ENCODE measurements at places on chromosomes 7 and 10. TPM values are rescaled to one million over a fixed set of nuclear protein-coding genes. Genes with fewer than 3 reads are reported as not detected.

Gene CREB5
- 18.6 TPM for total RNA-seq

Gene SPDYE6
- total RNA-seq, result not detected

Gene NHLRC2
- total RNA-seq, result 31.1 TPM

Gene C10orf62
- total RNA-seq, result not detected

DNA sequence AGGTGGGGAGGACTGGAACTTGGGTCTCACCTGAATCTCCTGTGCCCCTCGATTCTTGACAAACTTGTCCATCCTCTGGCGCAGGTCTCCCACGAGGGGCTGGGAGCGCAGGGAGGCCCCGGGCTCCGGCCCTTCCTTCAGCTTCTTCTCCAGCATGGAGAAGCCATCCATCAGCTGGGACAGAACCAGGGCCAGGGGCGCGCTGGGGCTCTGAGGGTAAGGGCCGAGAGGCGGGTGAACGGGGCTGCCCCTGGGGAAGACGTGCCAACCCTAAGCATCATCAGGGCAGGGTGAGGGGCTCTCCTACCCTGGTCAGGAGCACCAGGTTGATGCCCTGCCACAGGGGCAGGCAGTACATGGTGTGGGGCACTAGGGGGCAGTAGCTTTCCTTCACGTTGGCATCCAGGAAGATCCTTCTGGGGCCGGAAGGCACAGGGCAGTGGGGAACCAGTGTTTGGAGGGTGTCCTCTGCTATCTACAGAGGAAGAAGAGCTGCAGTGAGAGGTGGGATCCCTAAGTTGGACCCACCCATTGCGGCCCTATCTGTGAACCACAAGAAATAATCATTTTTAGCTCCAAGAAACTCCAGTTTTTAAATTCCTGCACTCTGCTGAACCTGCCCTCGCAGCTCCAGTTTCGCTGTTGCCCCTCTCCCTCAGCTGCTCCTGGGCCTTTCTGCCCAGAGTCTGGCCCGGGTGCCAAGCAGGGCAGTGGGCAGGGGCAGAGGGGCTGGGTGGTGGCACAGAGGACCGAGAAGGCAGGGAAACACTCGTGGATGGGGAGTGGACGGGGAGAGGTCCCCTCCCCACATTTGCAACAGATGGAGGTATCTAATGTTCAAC, 10.8 kb upstream of the PYROXD2 start:
- H3K4me1 ChIP-seq, result peaks cover 3% of the 10 kb centered on the region
- no peak overlapping the region for H3K27ac ChIP-seq
- H3K36me3 ChIP-seq, result peaks cover 95% of the 10 kb centered on the region
- DNase-seq, result no peak
- no peak overlapping the region for H3K4me3 ChIP-seq

GRCh38 chr7:1422512-1423263, 36.6 kb downstream of the MICALL2 start:
- H3K4me3 ChIP-seq, result no peak overlapping the region
- no peaks in the 10 kb centered on the region for H3K36me3 ChIP-seq
- peaks cover 5% of the 10 kb centered on the region for H3K4me1 ChIP-seq

DNA sequence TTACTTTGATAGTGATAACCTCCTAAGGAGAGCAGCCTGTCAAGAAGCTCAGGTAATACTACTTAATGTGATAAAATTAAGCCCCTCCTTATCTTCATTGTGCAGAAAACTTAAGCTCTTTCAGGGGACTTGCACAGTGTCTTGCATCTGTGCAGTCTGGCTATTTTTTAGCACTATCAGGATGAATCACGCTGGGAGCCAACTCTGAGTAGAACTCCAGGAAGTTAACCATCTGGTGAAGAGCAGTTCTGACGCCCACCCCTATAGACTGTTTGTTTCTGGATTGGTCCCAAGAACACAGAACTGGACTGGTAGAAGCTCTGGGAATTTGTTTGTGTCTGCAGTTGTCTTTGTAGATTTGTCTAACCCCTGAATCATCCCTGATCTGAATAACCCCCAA, 41.9 kb downstream of the AGK start:
- DNase-seq, result no peak
- no peaks in the 10 kb centered on the region for H3K27me3 ChIP-seq
- no peak overlapping the region for H3K4me3 ChIP-seq
- H3K36me3 ChIP-seq, result no peaks in the 10 kb centered on the region
- H3K27ac ChIP-seq, result no peak overlapping the region

- DNase-seq, result no peak
- H3K4me3 ChIP-seq, result no peak overlapping the region
Observed at GRCh38 chr7:134513169-134513752, 14.1 kb upstream of the AKR1B10 start.

- no peaks in the 10 kb centered on the region for H3K27me3 ChIP-seq
- H3K4me1 ChIP-seq, result no peaks in the 10 kb centered on the region
- DNase-seq, result no peak
- H3K36me3 ChIP-seq, result peaks cover 14% of the 10 kb centered on the region
- no peak overlapping the region for H3K27ac ChIP-seq
- no peak overlapping the region for H3K4me3 ChIP-seq
Observed at GRCh38 chr7:132783824-132784223, 207.6 kb upstream of the PLXNA4 start.

DNA sequence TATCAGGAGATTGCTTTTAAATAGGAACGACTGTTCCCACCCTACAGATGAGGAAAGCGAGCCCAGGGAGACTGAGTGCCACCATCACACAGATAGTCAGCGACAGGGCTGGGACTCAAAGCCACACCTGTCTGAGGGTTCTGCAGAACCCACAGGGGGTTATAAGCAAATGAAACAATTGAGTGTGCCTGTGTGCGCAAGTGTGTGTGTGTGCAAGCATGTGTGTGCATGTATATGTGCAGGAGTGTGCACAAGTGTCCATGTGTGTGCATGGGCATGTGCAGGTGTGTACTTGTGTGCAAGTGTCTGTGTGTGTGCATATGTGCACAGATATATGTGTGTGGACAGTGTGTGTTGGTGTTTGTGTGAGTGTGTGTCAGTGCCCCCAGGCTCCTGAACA, 280.2 kb downstream of the GRID1 start:
- no peak overlapping the region for H3K4me3 ChIP-seq
- DNase-seq, result no peak
- no peaks in the 10 kb centered on the region for H3K27me3 ChIP-seq
- no peak overlapping the region for H3K27ac ChIP-seq

DNA sequence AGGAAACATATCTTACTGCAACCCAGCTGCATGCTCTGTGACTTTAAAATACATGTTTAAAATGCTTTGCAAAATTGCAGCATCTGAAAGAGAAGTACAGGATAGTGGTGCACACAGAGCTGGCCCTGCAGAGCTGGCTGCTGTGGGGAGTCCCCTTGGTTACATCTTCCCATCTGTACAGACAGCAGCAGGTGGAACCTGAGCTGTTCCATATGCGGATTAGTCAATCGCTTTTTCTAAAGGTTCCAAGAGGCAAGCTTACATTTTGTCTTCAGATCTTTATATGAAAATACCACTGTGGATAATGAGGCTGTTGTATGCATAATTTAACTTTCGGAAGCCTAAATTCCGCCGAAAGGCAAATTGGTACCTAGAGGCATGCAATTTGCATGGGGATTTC, 444.1 kb downstream of the NRG3 start:
- DNase-seq, result no peak
- H3K27me3 ChIP-seq, result no peaks in the 10 kb centered on the region
- no peaks in the 10 kb centered on the region for H3K4me1 ChIP-seq
- H3K36me3 ChIP-seq, result no peaks in the 10 kb centered on the region

DNA sequence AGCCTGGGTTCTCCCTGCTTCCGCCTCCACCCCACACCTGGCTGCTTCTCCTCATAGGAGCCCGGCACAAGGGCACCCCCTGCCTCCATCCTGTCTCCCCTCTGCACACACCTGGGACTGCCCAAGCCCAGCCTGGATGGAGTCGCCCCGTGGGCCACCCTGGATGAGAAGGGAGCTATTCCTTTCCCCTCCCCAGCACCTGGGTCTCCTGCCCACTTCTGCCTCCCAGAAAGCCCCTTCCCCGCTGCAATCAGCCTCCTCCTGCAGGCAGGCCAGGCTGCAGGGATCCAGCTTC, 45.2 kb downstream of the ELFN1 start:
- H3K4me3 ChIP-seq, result no peak overlapping the region
- no peak overlapping the region for H3K27ac ChIP-seq
- H3K27me3 ChIP-seq, result no peaks in the 10 kb centered on the region

- peaks cover 12% of the 10 kb centered on the region for H3K4me1 ChIP-seq
- H3K4me3 ChIP-seq, result no peak overlapping the region
- H3K36me3 ChIP-seq, result no peaks in the 10 kb centered on the region
- no peaks in the 10 kb centered on the region for H3K27me3 ChIP-seq
Observed at GRCh38 chr7:71173955-71174354, 42.0 kb downstream of the GALNT17 start.

GRCh38 chr10:46555366-46555712, 1.1 kb downstream of the GPRIN2 start:
- H3K4me1 ChIP-seq, result peaks cover 16% of the 10 kb centered on the region
- H3K27ac ChIP-seq, result no peak overlapping the region
- no peaks in the 10 kb centered on the region for H3K36me3 ChIP-seq
- no peak for DNase-seq
- H3K4me3 ChIP-seq, result no peak overlapping the region

- no peak overlapping the region for H3K4me3 ChIP-seq
- H3K36me3 ChIP-seq, result no peaks in the 10 kb centered on the region
- H3K4me1 ChIP-seq, result peaks cover 95% of the 10 kb centered on the region
- no peaks in the 10 kb centered on the region for H3K27me3 ChIP-seq
- no peak for DNase-seq
Observed at GRCh38 chr10:69464801-69465401, 13.6 kb downstream of the TSPAN15 start.

GRCh38 chr7:34066411-34066810, 161.1 kb downstream of the BMPER start:
- no peak overlapping the region for H3K4me3 ChIP-seq
- DNase-seq, result no peak
- H3K27me3 ChIP-seq, result no peaks in the 10 kb centered on the region
- H3K36me3 ChIP-seq, result no peaks in the 10 kb centered on the region
- H3K4me1 ChIP-seq, result peaks cover 41% of the 10 kb centered on the region
- no peak overlapping the region for H3K27ac ChIP-seq

GRCh38 chr10:48907730-48908129, 31.9 kb downstream of the LRRC18 start:
- H3K4me3 ChIP-seq, result no peak overlapping the region
- no peaks in the 10 kb centered on the region for H3K4me1 ChIP-seq
- H3K36me3 ChIP-seq, result no peaks in the 10 kb centered on the region
- H3K27me3 ChIP-seq, result no peaks in the 10 kb centered on the region

- H3K27me3 ChIP-seq, result no peaks in the 10 kb centered on the region
- peak overlapping the region; percentile 99 for H3K27ac ChIP-seq
- peak overlapping the region; percentile 79 for H3K4me3 ChIP-seq
- H3K4me1 ChIP-seq, result peaks cover 97% of the 10 kb centered on the region
Observed at GRCh38 chr7:128833148-128833945, 3.1 kb downstream of the FLNC start.

DNA sequence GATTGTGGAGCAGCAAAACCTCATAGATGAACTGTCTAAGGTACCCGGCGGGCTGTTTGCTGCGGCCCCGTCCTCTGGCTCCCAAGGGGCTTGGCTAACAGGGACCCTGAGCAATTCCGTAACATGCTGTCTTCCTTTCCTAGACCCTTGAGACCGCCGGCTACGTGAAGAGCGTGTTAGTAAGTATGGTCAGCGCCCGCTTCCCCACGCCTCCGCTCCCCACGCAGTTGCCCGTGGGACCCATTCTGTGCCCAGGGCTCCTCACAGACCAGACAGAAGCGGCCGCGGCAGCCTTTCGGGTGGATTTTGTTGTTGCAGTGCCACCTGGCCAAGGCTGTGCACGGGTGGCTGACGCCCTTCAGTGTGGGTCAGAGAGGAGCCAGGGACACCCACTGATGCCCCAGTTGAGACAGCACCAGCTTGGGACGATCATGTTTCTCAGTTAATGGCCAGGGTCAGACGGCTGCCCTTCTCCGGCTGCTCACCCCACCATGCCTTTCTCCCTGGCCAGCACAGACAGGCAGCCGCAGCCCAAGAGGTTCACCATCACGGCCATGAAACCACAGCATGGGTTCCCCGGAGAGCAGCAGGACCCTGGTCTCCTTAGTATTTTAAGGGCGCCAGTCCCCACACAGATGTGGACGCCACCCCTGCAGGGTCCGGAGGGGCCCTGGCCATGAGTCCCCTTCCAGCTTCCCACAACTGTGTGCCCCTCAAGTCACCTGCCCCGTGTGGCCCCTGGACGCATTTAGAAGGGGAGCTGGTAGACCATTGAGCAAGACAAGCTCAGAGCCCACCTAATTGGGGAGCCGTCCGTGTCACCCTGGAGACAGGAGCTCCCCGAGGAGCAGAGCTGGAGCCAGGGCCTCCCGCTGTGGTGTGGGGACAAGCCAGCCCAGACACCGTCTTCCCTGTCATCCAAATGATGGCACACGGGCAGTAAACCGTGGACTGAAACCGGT, 49.4 kb upstream of the DPYSL4 start:
- H3K27ac ChIP-seq, result no peak overlapping the region
- H3K36me3 ChIP-seq, result peaks cover 4% of the 10 kb centered on the region
- DNase-seq, result no peak
- peaks cover 15% of the 10 kb centered on the region for H3K27me3 ChIP-seq
- H3K4me3 ChIP-seq, result no peak overlapping the region
- peaks cover 3% of the 10 kb centered on the region for H3K4me1 ChIP-seq

GRCh38 chr7:118175740-118176139, 8.2 kb upstream of the LSM8 start:
- no peaks in the 10 kb centered on the region for H3K36me3 ChIP-seq
- no peak overlapping the region for H3K4me3 ChIP-seq
- no peak overlapping the region for H3K27ac ChIP-seq
- no peak for DNase-seq
- no peaks in the 10 kb centered on the region for H3K27me3 ChIP-seq

DNA sequence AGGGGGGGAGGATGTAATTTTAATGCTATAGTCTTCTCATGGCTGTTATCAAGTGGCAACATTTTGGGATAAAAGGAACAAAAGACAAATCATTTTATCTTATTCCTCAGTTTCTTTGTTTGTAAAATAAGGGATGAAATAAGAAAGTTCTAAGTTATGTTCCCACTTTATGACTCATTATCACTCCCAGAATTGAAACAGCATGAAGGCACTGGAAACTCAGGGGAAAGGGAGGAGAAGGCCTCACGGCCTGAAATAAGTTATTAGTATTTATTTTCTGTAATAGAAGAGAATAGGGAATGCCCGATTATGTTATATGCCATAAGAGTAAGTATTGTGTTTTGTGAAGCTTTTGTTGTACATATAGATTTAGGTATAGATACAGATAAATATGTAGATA, 85.0 kb upstream of the NAMPT start:
- H3K4me3 ChIP-seq, result no peak overlapping the region
- no peak overlapping the region for H3K27ac ChIP-seq
- H3K4me1 ChIP-seq, result peaks cover 5% of the 10 kb centered on the region
- H3K36me3 ChIP-seq, result no peaks in the 10 kb centered on the region
- no peaks in the 10 kb centered on the region for H3K27me3 ChIP-seq

DNA sequence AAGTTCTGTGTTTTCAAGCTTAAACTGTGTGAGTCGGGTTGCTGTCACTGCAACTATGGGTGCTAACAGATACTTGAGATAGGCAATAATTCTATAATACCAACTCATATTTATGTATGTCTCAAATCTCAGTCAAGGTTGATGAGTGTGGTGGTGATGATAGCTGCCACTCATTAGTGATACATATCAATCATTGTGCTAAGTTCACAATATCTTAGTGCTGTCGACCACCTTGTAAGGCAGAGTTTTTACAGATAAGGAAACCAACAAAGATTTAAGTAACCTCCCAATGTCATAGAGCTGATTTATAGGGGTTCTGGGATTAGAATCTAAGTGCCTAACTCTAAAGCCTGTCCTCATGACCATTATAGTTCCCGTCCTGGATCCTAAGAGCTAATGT, 82.5 kb downstream of the ELAPOR2 start:
- H3K4me3 ChIP-seq, result no peak overlapping the region
- H3K4me1 ChIP-seq, result peaks cover 14% of the 10 kb centered on the region
- no peak for DNase-seq

GRCh38 chr10:46516660-46517416, 39.6 kb downstream of the GPRIN2 start:
- no peak for DNase-seq
- H3K36me3 ChIP-seq, result no peaks in the 10 kb centered on the region
- H3K27ac ChIP-seq, result no peak overlapping the region
- no peaks in the 10 kb centered on the region for H3K4me1 ChIP-seq
- no peak overlapping the region for H3K4me3 ChIP-seq

All from esophagus muscularis mucosa (tissue), 4 donors.